Activated CD4-positive, alpha-beta T cell treated with anti-CD3 and anti-CD28 coated beads, Interleukin-2, amount 50 U/mL, for 16 hours (primary cell): ENCODE measurements at places on chromosomes 4 and X.

DNA sequence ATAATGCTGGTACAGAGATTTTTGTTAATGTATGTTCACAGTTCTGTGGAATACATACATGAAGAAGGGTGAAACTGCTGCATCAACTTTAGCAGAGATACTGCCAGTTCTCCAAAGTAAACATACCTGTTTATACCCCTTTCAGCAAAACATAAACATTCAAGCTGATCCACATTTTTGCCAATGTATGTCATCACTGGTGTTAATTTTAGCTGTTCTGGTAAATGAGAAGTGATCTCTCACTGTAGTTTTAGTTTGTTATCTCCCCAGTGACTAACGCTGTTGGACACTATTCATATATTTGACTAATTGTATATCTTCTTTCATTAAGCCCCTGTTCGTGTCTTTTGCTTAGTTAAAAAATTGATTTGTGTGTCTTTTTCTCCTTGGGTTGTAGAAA lies 82.0 kb downstream of the HAUS3 start:
- DNase-seq, result no peak

DNA sequence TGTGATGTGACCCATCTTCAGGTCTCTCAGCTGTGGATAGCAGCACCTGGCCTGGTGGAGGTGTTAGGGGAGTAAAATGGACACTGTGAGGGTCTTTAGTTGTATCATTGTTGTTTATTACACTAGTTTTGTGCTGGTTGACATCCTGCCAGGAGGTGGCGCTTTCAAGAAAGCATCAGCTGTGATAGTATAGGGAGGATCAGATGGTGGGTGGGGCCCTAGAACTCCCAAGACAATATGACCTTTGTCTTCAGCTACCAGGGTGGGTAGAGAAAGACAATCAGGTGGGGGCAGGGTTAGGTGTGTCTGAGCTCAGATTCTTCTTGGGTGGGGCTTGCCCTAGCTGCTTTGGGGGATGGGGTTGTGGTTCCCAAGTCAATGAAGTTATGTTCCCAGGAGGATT lies 162.8 kb downstream of the PPP1R2C start:
- peak; percentile 14 for DNase-seq

DNA sequence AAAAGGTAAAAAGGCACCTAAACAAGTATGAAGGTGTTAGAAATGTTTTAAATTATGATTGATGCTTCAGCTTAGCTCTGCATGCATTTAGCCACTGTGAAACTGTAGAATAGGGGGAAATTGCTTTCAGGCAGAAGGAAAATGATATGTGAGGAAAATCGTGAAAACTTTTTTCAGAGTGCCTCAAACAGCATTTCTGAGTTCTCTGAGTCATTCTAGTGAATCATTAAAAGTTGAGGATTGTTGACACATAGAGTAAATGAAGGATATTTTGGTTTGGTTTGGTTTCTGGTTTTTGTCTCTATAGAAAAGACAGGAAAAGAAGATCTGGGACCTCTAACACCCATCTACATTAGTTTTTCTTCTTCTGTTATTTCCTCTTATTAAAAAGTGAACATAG lies 332.5 kb upstream of the TRAM1L1 start:
- no peak for DNase-seq

DNA sequence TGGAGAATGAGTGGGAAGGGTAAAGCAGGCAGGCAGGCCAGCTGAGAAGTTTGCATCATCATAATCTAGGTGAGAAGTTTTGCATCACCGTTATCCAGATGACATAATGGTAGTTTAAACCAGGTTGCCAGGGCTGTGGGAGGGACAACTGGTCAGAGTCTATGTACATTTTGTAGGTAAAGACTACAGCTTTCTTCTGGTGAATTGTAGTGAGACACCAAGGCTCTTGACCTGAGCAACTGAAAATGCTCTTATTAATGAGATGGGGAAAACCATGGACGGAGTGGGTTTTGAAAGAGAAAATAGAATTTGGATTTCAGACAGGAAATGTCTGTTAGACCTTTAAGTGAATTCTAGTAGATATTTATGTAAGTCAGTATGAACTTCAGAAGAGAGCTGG lies 76.0 kb upstream of the VEGFC start:
- DNase-seq, result no peak

GRCh38 chrX:153902385-153902784 lies 2.1 kb upstream of the AVPR2 start:
- DNase-seq, result no peak

DNA sequence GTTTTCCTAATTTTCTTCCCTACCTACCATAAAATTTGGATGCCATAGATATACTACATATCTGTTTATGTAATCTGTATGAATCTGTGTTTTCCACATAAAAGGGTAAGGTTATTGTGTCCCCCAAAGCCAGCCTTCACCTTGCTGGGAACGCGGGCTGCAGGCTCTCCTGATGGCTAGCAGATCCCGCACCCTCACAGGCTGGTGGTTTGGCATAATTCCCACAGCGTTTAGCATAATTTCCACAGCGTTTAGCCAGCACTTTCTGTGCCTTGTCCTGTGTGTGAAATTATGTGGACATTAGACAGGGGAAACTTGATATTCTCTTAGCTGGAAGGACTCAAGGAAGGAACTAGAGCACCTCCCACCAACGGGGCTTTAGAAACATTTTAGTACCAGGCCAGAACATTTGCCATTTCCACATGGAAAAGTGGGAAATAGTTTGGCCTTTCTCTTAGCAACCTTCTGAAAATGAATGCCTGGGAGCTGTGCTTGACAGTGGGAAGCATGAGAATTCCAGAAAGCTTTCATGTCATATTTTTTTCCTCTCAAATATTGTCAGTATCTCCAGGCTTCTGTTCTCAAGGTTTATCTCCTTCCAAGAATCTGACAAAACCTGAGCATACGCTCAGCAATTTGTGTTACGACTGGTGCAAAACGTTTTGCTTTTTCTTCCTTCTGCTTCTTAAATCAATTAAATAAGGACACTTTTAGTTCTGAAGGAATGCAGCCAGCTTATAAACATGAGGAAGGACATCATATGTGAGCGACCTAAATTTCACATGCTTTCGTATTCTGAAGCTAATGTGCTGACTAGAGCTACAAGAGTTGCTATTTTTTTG lies 67.9 kb downstream of the STK32B start:
- no peak for DNase-seq

GRCh38 chr4:101989551-101989950 lies 199.0 kb downstream of the BANK1 start:
- no peak for DNase-seq

DNA sequence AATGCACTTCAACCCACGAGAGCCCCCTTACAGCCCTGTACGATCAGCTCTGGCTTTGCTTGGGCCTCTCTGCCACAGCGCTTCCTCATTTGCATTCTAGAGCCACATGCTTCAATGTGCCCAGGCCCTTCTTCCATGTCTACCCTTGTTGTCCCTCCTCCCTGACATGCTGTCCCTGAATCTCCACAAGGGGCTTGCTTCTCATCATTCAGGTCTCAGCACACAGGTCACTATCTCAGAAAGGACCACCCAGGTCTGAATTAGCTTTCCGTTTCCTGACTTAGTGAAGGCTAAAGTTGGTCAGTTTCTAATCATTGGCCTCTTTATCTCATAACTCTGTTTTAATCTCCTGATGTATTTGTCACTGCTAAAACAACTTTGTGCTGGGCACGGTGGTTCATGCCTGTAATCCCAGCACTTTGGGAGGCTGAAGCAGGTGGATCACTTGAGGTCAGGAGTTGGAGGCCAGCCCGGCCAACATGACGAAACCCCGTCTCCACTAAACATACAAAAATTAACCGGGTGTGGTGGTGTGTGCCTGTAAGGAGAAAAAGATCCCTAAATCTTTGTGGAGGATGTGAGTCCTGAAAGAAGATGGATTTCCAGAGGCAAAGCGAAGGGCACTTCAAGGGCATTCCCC lies 17.9 kb upstream of the SLC34A2 start:
- DNase-seq, result no peak

DNA sequence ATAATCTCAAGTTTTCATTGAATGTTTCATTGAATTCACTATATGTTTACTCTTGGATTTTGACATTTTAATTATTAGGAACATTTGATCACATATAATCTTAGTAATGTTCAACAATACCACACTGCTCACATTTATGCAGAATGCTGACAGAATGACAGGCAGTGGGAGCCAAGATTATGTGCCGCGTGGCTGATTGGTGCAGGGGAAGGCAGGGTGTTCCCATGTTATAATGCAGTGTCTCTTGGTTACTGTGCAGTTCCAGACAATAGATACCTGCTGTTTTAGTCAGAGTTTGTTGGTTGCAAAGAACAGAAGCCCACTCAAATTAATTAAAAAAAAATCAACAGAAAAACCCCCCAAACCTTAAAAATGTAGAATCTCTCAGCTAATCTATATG lies 33.0 kb downstream of the FHIP1A start:
- no peak for DNase-seq

- DNase-seq, result no peak
These were observed 270.4 kb downstream of the LDB2 start for GRCh38 chr4:16627999-16628398.

- peak; percentile 39 for DNase-seq
These were observed 418 bp downstream of the TAB3 start for GRCh38 chrX:30888526-30889146.

- no peak for DNase-seq
These were observed 555.6 kb upstream of the FRG1 start for GRCh38 chr4:189385098-189385497.

DNA sequence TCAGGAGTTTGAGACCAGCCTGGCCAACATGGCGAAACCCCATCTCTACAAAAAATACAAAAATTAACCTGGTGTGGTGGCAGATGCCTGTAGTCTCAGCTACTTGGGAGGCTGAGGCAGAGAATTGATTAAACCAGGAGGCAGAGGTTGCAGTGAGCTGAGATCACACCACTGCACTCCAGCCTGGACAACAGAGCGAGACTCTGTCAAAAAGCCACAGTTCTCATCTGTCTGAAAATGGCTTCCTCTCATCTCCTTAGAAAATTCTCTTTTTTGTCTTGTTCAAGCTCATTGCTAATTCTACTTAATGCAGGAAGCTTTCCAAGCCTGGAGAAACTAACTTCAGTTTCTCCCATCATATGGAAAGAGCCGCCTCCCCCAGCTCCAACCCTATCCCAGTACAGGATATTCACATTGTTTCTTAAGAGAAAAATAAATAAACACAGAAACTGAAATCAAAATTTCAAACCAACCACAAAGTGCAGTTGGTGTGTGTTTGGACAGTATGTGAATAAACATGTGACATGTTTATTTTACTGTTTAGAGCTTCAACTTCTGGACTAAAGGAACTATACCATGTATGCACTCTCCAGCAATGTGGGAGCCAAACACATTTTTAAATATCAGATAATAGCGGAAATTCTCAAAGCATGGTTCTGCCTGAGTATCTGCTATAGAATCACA lies 55.0 kb upstream of the GAB1 start:
- DNase-seq, result no peak

GRCh38 chrX:102966701-102967100 lies 29.6 kb downstream of the RAB40AL start:
- no peak for DNase-seq

- no peak for DNase-seq
These were observed 54.2 kb downstream of the ATXN3L start for GRCh38 chrX:13265549-13266132.

GRCh38 chr4:16106956-16107355 lies 23.1 kb upstream of the PROM1 start:
- no peak for DNase-seq

GRCh38 chr4:7189066-7189465 lies 3.3 kb upstream of the SORCS2 start:
- no peak for DNase-seq

DNA sequence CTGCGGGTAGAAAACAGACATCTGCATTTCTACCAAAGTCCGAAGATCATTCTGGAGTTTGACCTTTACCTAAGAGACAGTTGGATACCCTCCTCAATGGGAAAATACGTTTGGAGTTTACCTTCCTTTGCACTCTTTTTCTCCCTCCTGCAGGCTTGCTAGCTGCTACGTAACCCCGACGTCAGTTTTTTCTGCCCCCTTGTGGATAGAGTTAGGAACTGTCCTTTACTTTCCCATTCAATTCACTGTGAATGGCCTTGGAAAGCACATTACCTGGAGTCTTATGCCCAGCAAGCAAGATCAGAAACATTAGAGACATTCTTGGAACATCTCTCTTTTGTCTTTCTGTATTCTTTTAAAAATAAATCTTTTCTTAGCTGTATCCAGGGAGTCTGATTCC lies 250.7 kb downstream of the NAP1L3 start:
- peak; percentile 42 for DNase-seq

GRCh38 chr4:105520819-105521790 lies 31.3 kb upstream of the ARHGEF38 start:
- DNase-seq, result peak; percentile 21

- no peak for DNase-seq
These were observed 26.2 kb downstream of the UGT2B7 start for GRCh38 chr4:69122476-69122875.

- DNase-seq, result no peak
These were observed 39.6 kb downstream of the KLF3 start for GRCh38 chr4:38703635-38704034.

DNA sequence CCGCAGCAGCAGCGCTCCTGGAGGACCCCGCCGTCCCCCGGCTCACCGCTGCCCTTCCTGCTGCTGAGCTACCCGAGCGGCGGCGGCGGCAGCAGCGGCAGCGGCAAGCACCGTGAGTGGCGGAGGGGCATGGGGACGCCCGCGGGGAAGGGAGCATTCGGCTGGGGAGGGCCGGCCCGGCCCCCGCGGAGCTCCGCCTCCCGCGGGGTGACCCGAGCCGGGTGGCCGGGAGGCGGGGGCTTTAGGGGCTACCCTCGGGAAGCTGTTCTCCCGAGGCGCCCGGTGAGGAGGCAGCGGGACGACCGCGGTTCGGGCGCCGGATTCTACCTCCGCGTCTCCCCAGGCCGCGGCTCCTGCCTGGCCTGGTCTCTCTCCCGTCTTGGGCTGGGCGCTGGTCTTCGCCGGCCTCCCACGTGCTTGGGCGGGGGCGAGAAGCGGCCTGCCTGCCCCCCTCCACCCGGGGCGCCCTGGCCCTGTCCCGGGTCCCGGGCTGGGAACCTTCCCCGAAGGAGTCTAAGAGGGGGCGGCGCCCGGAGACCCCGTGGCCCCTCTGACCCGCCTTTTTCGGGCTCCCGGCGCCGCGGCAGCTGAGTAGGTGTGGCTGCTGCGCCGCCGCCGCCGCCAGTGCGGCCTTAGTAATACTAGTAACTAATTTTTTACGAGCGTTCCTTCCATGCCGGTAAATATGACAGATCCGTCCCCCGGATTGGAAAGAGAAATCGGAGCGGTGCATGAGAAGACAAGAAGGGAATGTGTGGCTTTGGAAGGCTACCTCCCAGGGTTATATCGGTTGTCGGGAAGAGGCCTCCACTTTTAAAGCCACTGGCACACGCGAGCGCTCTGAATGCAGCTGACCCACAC lies 16.4 kb upstream of the RUFY3 start:
- peak; percentile 72 for DNase-seq

DNA sequence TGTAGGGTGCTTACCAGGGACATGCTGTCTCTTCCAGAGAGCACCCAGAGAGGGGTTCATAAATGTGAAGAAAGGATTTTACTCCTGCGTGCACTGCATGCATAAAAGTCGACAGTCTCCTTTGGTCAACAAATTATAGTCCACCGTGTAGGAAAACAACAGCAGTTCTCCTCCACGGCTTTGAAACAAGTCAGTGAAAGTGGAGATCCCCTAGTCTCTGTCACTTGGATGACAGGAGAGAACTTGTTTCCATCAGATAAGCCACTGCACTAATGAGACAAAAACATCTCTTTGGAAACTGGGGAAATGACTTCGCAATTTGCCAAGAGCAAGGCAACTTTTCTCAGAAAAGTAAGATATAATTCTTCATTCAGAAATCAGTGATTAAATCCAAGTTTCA lies 9.7 kb downstream of the UNC5C start:
- DNase-seq, result no peak
